ENCODE measurements at places on chromosomes 6 and 20. TPM values are rescaled to one million over a fixed set of nuclear protein-coding genes. Genes with fewer than 3 reads are reported as not detected.

- peak; percentile 20 for DNase-seq
These were observed 34.0 kb downstream of the NUDT3 start for GRCh38 chr6:34358389-34358905.

DNA sequence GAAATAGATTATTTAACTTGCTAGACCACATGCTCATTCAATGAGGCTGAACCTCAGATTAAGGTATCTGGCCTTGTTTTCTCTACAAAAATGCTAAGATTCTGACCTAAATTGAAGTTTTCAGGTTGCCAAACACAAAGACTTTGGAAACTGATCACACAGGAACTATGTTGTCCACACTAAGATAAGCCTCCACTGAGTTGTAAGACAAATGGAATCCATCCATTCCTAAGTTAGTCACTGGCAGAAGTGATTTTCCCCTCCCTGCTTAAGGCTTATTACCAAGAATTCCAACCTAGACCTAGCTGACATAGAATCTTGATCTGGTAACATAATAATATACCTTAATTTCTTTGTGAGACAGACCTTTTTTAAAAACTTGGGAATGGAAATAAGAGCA is 608.1 kb downstream of the TENT5A start:
- no peak for DNase-seq

DNA sequence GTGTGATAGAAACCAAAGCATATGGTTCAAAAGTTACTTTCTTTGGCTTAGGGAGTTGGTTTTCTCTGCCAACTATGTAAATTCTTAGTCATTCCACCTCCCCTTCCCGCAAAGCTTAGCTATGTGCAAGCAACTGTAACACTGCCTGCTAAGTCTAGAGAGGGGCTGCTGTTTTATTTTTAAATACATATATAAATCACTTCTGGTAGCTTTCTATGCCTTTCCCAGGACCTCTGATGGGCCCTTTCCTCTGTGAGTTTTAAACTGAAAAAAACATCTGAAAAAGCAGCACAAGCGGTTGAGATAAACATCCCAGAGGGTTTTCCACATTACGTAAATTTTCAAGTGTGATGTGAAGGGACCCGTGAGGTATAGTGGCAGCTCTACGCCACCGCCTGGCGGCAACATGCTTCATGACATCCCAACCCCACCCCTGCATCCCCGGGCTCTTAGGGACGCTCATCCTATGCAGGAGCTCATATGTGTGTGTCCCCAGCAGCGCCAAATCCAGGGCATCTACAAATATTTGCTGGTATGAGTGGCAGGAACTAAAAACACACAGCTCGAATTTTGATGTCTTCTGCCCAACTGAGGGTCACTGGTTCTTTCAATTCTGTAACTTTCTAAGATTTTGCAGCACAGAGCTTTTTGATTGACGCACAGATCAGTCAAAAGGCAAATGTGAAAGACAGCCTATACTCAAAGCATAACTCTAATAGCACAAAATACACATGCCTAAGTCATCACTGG is 12.7 kb downstream of the SAYSD1 start:
- DNase-seq: peak; percentile 10

GRCh38 chr6:63418741-63419140 is 99.0 kb upstream of the LGSN start:
- no peak for DNase-seq

- DNase-seq: no peak
These were observed 25.1 kb downstream of the GLP1R start for GRCh38 chr6:39073471-39074355.

GRCh38 chr6:168011291-168011690 is 13.8 kb downstream of the KIF25 start:
- no peak for DNase-seq

GRCh38 chr6:15930207-15930606 is 198.7 kb upstream of the MYLIP start:
- no peak for DNase-seq

DNA sequence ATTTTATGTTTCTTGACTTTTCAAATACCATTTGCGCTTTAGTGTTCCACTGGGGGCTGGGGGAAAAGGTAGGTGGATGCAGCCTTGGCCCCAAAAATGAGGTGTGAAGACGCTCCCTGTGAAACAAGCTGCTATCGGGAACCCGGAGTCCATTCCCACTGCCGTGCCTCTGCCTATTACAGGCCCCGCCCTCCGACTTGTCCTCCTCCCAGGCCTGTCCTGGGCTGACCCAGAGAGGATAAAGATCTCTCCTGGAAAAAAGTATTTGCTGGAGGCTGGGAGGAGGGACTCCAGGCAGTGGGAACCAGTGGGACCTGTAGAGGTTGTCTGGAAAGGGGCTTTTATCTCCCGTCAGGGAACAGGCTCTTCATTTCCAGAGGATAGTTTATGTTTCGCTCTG is 215.0 kb downstream of the SLC24A3 start:
- DNase-seq: no peak

- no peak for DNase-seq
These were observed 63.6 kb downstream of the CBFA2T2 start for GRCh38 chr20:33553516-33553915.

- no peak for DNase-seq
These were observed 272.9 kb upstream of the KCNQ5 start for GRCh38 chr6:72348926-72349325.

- DNase-seq: no peak
These were observed 37.2 kb upstream of the RNF24 start for GRCh38 chr20:4052554-4052953.

- no peak for DNase-seq
These were observed 416.1 kb downstream of the TBC1D32 start for GRCh38 chr6:120918137-120918536.

DNA sequence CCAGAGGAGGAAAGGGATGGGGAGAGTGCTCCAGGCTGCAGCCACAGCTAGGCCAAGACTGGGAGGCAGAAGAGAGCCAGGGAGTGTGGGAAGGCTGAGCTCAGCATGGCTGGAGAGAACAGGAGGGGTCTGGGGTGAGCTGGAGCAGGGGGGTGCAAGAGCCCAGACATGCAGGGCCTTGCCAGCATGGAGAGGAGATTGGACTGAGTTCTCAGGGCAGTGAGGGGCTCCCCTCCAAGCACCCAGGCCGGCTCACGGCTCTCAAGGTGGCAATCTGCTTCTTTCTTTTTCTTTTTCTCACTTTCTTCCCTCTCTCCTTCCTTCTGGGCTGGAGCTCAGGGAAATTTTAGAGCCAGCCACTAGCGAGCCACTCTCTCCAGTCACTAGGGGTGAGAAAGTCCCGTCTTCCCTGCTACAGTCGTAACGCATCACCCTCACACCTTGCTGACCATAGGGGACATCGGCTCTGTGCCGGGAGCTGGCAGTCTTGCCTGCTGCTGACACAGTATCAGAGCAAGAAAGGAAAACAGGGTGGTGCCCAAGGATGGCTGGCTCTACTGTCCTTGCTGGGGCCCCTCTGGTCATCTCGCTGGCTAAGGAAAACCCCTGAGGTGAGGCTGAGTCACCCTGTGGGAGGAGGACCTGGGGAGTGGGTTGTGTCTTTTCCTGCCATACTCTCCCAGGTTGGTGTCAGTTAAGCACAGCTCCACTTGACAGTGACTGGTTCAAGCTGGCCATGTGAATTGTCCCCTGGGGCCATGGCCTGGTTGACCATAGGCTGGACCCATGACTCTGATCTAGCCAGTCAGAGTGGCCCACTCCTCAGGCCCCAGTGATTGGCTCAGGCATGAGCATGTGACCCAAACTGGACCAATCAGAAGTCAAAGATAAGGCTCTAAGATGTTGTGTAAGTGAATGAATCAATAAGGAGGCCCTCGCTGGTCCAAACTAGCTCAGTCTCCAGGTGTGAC is 135.1 kb upstream of the PMEPA1 start:
- no peak for DNase-seq

- no peak for DNase-seq
These were observed 4.6 kb downstream of the UNC93A start for GRCh38 chr6:167295495-167296292.

GRCh38 chr6:147116056-147116455 is 88.2 kb upstream of the STXBP5 start:
- no peak for DNase-seq

DNA sequence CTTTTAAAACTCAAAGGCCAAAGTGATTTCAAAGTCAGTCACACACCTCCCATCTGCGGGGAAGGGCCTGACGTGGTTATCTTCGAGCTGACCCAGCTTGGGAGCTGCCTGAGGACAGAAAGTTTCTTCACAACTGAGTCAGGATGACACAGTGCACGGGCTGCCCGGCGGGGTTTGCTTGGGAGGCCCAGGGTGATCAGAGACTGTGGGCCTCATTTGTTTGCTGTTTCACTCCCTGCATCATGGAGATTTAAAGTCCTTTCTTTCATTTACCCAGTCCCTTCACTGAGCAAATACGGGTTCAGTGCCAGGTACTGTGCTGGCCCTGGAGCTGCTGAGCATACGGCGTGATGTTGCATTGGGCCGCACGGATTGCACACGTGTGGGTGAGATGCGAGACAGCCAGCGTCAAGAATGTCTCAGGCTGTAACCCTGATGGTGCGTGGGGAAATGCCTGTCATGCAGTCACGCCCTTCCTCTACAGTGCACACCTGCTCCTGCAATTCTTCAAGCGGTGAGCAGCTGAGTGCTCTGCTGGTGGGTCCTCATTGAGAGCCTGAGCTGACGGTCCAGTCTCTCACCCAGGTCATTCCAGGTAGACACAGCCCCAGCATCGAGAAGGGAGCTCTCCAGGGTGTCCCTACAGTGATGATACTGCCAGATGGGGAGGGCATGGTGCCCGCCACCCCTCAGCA is 82.7 kb upstream of the PMEPA1 start:
- no peak for DNase-seq

DNA sequence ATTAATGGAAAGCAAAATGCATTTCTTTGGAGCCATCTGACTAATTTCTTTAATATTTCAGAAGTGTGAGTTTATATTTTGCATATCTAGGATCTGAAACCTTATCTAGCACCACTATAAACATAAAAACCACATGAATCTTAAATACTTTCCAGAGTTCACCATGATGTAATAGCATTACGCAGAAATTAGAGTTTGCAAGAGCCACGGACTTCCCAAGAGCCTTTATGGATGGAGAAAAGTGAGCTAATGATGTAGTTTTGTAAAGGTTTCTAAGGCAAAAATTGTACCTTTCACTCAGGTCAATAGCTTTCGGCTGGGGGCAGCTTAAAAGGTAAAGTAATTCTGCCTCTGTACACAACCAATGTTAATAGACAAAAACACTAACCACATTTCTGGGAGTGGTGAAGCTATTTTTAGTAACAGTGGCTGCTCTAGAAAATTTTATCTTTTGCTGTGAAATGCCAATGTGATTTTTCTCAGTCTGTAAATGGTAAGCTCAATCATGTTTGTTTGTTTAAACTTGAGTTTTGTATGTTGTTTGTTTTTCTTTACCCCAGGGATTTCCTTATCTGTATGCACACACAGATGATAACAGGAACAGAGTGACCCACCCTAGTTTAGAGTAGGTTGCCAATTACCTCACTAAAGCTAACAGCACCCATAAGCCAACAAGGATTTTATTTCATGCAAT is 80.5 kb downstream of the FILIP1 start:
- DNase-seq: no peak

DNA sequence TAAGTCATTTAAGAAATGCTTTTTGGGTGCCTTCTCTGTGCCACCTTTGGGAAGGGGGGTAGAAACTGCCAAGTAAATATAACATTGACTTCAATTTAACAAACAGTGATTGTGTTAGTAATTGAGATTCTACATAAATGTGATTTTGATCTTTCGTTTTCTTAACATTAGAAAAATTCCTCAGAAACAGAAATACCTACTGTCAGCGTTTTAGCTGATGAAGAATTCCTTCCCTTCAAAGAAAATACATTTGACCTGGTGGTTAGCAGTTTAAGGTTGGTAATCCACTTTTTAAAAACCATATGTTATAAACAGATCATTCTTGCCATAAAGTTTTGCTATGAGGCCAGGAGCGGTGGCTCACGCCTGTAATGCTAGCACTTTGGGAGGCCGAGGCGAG is 9.8 kb downstream of the NDUFAF5 start:
- no peak for DNase-seq

DNA sequence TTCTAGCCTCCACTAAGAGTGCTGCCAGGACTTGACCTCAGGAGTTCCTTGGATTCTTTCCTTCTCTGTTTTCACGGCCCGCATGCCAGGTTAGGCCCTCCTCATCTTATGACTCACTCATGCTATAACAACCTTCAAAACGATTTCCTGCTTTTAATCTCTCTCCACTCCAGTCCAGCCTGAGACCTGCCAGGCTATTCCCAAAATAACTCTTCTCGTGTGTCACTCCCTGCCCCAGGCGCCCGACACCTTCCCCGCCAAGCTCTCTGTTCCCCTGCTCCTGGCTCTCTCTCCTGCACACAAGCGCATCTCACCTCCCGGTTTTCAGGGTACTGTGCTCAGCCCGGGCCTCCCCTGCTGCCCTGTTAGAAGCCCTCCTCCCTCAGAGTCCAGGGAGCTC is 64.1 kb upstream of the RPS6KA2 start:
- peak; percentile 70 for DNase-seq

DNA sequence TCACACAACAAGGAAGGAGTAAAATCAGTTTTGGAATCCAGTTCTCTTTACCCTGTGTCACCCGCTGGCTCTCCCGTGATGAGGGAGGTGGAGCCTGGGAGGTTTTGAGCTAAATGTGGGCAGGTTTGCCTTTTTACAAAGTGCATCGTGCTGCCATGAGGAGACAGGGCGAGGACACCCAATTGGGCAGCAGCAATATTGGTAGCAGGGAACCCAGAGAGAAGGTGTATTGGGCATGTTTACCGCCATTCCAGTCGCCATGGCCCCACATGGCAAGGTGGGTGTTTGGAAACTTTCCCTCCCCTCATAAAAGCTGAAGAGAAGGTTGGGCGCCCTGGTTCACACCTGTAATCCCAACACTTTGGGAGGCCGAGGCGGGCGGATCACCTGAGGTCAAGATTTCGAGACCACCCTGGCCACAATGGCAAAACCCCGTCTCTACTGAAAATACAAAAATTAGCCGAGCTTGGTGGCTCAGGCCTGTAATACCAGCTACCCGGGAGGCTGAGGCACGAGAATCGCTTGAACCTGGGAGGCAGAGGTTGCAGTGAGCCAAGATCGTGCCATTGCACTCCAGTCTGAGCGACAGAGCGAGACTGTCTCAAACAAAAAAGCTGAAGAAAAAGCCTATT is 3.5 kb upstream of the UBE2V1 start:
- DNase-seq: no peak

The GPR6 gene
- not detected for total RNA-seq

The BPIFB1 gene
- total RNA-seq: not detected

The IMPG1 gene
- total RNA-seq: not detected

The DLL1 gene
- total RNA-seq: 3.9 TPM

The PTK6 gene
- total RNA-seq: under 0.01 TPM

The SLC2A10 gene
- total RNA-seq: 9.5 TPM

The GSTA2 gene
- total RNA-seq: not detected

The SNAP25 gene
- total RNA-seq: 0.22 TPM

Data from lung microvascular endothelial cell (primary cell).